HFFc6 (cell line): ENCODE measurements at places on chromosomes 1 and 21. TPM values are rescaled to one million over a fixed set of nuclear protein-coding genes. Genes with fewer than 3 reads are reported as not detected.

The PCP4 gene
- not detected in 3 replicates for total RNA-seq

The WNT4 gene
- total RNA-seq, result not detected in 3 replicates

DNA sequence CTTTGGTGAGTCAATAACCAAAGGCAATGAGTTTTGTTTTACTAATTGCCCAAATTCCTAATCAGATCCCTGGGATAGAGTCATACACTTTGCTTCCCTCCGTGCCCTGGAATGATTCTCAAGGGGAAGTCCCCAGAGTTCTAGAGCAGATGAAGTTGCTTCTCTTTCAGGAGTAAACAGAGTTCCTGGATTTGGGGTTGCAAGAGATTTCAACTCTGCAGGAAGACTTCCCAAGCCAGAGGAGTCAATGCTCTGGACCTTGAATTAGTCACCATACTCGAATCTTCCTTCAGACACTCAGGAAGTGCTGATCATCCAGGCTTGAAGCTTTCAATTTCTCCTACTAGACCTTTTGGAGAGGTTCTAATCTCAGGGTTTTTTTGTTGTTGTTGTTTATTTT lies 39.6 kb downstream of the FCER1A start:
- peak; percentile 50 for DNase-seq
- H3K4me3 ChIP-seq, result peak overlapping the region; percentile 39; the same call in 1 of the 2 replicates
- peaks cover 51% of the 10 kb centered on the region for H3K4me1 ChIP-seq

GRCh38 chr1:204380293-204380831 lies 20.6 kb upstream of the PLEKHA6 start:
- H3K4me1 ChIP-seq, result peaks cover 6% of the 10 kb centered on the region
- no peak for DNase-seq
- no peaks in the 10 kb centered on the region for H3K36me3 ChIP-seq
- peaks cover 33% of the 10 kb centered on the region for H3K27me3 ChIP-seq
- H3K27ac ChIP-seq, result no peak overlapping the region
- H3K4me3 ChIP-seq, result no peak overlapping the region

The FMO5 gene
- total RNA-seq, result 0.31 TPM in 1 of 2 replicates, not detected in the other

DNA sequence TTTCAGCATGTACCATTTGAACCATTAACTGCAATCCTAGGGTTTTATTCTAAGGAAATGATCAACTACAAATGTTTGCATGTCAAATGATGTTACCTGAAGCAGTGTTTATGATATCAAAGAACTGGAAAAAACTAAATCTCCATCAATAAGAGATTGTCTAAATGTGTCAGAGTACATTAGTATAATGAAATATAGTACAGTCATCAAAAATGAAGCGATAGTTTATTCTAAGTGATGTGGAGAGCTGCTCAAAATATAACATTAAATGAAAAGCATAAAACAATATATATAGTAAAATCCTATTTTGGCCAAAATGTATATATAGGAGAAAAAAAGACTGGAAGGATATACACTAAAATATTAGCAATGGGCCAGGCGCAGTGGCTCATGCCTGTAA lies 24.0 kb downstream of the AKNAD1 start:
- H3K36me3 ChIP-seq, result no peaks in the 10 kb centered on the region
- H3K4me3 ChIP-seq, result no peak overlapping the region
- H3K4me1 ChIP-seq, result peaks cover 43% of the 10 kb centered on the region
- no peak overlapping the region for H3K27ac ChIP-seq
- DNase-seq, result no peak
